ENCODE measurements at places on chromosomes 4 and X.
A peak's percentile ranks its signal among the peaks of the same experiment; 100 is the strongest.

DNA sequence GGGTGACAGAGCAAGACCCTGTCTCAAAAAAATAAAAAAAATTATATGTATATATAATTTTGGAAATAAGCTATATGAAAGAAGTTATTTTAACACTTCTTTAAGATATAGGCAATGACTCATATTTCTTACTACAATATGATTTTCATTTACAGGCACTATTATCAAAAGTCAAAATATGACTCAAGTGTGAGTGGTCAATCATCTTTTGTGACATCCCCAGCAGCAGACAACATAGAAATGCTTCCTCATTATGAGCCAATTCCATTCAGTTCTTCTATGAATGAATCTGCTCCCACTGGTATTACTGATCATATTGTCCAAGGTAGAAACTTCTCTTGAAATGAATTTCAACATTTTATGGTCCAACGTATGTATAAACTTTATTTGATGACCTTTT, 20.8 kb downstream of the OCIAD1 start:
- DNase-seq, result no peak

DNA sequence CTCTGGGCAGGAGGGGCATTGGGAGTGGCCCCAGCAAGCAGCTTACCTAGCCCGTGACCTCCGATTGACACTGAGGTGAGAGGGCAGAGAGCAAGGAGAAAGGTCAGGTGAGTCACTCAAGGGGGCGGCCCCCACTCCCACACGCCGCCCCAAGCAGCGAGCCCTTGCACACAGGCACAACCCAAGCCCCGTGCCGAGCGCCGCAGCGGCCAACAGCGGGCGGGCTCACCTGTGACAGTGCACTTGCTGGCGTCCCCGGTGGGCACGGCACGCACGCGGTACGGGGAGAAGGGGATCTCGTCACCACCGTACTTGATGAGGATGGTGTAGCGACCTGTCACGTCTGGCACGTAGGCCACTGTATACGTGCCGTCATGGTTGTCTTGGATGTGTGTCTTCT, 17.2 kb downstream of the FLNA start:
- DNase-seq, result no peak

- DNase-seq, result peak; percentile 48
These were observed 1.4 kb downstream of the CXXC4 start for GRCh38 chr4:104493081-104493831.

GRCh38 chr4:109708990-109709389, 5.7 kb upstream of the CASP6 start:
- no peak for DNase-seq

- DNase-seq, result no peak
These were observed 95.8 kb downstream of the MGST2 start for GRCh38 chr4:139761461-139761860.

DNA sequence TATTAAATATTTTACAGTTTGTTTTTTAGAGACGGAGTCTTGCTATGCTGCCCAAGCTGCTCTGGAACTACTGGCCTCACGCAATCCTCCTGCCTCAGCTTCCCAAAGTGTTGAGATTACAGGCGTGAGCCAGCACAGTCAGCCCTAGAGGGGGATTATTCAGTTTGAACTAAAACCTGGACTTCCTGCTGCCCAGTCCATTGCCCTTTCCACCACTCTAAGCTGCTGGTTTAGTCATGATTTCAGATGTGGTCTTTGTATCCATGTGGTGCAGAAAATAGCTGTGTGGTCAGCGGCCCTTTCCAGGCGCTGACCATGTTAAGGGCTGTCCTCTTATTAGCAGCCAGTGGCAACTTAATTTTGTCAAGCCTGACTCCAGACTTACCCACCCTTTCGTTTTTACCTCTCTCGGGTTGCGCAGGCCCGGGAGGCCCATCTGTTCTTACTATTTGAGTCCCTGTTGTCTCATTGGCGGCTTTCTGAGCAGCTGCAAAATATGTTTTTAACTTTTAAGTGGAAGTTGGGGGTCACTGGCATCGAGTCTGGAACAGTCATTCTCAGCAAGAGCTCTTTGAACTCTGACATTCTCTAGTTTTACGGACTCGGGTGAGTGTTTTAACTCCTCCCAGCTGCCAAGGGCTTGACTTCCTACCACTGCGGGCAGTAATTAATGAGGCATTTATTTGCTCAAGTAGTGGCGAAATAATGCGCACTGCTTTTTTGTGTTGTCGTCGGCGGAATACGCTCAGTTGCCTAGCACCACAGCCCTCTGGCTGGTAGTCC, 773 bp upstream of the VMA21 start:
- no peak for DNase-seq

DNA sequence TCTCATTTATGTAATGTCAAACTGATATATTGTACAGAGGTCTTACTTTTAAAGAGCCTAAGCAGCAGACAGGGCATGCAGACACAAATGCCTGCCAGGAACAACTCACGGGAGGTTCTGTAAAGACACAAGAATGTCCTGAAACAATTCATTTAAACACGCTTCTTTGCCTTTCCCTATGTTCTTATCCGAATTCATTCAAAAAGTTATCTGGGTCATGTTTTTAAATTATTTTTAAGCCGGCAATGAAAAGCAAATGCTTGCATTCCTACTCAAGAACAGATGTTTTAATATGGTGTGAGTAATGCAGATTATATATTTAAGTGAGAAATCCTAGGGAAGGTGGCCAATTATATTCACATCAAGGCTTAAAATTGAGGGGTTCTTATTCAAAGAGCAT, 192.6 kb downstream of the PDGFC start:
- no peak for DNase-seq

DNA sequence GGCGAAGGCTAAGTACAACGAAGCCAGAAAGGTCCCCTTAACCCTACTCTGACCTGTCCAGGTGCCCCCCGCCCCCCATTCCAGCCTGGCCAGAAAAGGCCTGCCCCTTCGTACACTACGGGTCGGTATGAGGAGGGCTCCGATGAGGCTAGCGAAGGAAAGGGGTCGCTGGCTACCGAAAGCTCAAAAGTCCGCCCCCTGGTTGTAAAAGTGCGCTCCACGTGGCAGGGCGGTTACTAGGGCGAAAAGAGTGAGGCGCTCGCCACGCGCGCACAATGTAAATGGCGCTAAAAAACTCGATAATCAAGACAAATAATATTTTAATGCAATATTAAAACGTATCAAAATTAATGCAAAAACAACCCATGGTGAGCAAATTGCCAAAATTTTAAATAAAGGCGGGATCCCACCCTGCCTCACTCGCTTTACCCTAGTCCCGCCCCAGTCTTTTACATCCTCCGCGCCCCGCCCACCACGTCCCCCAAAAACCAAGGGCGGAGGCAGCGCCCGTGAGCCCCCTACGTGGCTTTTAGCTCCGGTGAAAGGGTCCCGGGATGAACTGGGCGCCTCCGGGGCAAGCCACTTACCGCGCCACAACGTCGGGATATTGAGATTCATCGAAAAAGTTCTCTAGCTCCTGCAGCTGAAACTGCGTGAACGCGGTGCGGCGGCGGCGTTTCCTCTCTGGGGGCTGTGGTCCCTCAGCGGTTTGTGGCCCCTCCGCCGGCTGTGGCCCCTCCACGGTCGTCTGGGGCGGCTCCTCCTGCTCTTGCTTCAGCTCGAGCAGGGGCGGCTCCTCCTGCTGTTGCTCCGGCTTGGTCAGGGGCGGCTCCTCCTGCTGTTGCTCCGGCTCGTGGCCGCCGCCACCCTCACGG, 929 bp downstream of the ESX1 start:
- no peak for DNase-seq

DNA sequence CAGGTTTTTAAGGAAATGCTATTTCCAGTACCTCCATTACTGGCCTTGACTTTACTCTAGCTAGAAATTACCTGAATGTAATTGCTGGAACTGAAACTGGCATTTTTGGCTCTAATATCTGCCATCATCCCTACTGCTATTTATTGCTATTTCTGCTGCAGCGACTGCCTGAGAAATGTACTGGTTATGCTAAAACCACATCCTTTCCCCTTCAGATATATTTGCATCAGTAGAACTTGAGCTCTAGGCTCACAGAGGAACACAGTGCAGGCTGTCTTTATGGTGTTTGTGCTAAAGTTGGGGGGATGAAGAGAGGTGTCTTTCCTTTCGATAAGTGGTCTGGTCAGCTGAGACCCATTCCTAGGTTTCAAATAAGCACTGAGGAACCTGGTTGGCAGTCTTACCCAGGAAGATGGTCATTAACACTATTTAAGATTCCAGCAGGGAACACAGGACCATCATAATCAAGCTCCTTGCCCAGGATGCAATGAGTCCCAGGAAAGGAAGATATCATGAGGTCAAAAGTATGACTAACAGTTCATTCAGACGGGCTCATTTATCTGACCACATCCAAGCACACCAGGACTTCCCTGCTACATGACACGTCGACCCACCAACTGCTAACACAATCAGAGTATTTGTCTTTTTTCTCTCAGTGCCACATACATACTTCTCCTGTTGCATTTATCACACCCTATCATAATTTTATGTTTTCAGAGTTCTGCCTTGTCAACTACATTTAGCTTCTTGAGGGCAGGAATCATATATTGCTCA, 137.4 kb downstream of the GABRA3 start:
- no peak for DNase-seq

DNA sequence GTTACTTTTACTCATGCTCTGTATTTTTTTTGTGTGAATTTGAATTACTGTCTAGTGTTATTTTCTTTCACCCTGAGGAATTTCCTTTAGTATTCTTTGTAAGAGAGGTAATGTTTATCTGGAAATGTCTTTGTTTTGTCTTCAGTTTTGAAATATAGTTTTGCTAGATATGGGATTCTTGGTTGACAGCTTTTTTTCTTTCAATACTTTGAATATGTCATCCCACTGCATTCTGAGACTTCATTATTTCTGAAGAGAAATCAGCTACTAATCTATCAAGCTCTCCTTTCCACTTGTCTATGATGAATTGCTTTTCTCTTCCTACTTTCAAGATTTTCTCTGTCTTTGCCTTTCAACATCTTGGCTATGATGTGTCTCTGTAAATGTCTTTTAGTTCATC, 217.0 kb upstream of the CASK start:
- DNase-seq, result no peak

DNA sequence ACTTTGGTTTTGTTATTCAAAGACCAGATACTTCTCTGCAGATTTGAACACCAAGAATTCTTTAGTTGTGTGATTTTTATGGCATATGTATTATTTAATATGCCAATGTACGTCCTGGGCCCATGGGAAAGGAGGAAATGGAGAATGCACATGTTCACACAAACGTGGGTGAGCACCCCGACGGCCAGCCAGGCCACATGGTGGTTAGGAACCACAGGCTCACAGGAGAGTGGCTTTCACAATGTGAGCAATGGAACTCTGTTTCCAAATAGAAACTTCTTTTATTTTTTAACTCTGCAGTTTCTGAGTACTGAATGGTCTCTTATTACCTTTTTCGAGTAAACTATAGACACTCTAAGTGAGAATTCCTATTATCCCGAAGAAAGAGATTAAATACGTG, 58.0 kb upstream of the UNC5C start:
- no peak for DNase-seq

GRCh38 chr4:999882-1000425, 6.8 kb upstream of the SLC26A1 start:
- DNase-seq, result no peak

GRCh38 chr4:60133375-60133774, 1066.8 kb upstream of the ADGRL3 start:
- no peak for DNase-seq

DNA sequence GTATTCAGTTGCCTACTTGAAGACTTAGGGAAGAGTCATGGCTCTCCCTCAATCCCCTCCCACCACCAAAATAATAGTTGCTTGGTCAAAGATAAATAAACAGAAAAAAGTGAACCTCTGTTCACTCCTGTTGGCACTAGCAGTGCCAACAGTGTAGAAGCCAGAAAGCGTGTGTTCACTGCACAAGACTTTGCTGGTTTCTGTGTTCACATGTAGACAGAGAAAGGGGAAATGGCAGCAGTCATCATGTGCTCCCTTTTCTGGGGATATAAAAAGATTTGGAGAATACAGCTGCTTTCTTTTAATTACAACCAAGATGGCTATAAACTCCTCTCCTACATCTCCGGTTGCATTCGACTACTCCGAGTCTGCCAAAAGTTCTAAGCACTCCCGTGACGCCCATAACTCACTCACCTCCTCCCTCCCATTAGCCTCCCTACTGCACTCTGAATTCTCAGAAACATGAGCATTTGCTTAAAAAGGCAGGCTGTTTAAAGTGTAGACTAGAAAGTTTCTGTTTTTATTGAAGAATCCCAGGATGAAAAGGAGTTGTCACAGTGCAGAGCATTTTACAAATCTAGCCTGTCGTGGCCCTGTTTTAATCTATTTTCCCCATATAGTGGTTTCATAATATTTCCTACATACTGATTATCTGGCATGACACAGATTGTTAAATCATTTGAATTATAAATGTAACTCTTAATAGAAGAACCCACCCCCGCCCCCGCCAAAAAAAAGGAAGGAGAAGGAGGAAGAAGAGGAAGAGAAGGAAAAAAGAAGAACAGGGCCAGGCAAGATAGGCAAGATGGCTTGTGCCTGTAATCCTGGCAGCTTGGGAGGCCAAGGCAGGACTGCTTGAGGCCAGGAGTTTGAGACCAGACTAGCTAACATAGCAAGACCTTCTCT, 16.7 kb downstream of the LGI2 start:
- DNase-seq, result no peak

DNA sequence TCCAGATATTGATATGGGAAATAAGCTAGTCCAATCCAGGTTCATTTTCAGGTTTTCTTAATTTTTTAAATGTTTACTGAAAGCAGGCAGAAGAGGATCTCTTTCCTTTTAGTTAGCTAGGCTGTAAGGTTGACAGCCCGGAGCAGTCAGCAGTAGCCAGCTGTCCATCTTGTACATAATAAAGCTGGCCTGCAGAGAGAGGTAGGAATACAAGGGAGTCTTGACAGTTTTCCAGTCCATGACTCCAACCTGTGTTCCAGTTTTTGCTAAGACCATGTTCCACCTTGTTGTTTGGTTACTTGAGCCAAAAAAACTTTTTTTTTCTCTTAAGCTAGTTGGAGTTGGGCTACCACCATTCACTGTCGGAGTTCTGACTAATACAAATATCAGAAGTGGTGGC, 402.7 kb upstream of the TEX13C start:
- DNase-seq, result peak; percentile 56

DNA sequence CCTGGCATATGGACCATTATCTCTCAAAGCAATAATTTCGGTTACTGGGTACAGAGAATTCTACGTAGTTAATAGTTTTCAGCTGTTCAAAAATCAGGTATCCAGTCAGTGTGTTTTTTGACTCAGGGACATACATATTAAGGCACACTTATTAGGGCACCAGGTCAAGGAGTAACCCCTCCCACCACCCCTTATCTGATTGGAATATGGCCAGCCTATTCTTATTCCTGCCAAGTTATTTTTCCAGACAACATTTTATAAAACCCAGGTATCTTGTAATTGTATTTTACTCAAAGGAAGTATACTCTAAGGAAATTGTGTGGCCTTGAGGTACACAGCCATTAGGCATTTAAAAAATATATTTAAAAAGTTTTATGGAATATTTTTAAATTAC, 4.3 kb downstream of the ZFX start:
- no peak for DNase-seq

- peak; percentile 43 for DNase-seq
These were observed 15.8 kb downstream of the TMEM31 start for GRCh38 chrX:103726477-103726876.

GRCh38 chr4:182273191-182273935, 30.2 kb downstream of the TENM3 start:
- no peak for DNase-seq
